Renal cortical epithelial cell (primary cell): ENCODE measurements at places on chromosomes 16 and 17.

- peak; percentile 2 for DNase-seq
These were observed 34.0 kb downstream of the DGKE start for GRCh38 chr17:56867948-56868376.

DNA sequence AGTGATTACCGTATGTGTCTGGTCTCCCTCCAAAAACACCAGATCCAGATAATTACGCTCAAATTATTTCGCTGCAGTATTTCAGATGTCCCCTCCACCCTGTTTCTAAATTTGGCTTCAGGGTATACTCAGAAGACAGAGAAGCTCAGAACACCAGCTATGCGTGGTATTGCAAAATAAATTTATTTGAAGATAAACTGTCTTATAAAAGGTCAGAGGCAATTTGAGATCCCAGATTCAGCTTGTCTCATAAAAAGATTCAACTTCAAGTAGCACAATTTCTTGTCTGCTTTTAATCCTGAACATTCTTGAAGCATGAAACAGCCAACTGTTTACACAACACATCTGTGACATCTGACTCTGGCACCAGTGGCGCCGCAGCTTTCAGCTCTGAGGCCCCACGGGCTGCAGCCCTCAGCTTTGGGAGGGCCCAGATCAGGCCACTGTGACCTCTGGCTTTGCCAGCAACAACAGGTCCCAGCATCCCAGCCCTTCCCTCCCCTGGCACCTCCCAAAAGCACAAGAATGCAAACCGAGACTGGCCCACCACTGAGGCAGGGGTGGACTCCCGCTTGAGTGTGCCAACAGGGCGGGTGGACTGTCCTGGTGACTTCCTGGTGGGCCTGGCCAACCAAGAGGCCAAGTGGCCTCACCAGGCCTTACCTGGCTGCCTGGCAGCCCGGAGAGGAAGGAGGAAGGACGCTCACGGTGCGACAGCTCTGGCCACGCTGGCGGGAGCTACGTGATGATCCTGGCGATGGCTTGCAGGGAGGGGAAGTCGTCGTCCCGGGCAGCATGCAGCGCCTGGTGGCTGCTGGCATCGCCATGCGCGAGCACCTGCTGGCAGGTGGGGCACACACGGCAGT is 8.0 kb downstream of the SYNGR3 start:
- DNase-seq: no peak

- DNase-seq: no peak
These were observed 127.2 kb downstream of the IRX5 start for GRCh38 chr16:55057866-55058265.

DNA sequence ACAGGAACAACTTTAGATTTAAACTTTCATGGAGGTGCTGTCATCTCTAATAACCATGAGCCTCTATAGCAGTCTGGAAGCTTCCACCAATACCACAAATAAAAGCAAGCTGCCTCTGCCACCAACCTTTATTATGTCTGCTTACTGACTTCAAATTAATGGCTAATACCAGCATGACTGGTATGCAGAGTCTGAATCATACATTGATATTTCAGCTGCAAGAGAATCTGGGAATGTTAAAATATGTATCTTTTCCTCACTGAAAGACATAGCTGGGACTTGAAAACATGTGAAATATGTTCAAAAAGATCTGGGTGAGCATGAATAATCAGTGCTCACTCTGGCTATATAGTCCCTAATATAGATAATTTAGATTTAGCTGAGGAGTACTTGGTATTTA is 488.6 kb downstream of the CDH8 start:
- no peak for DNase-seq

- no peak for DNase-seq
These were observed 263.3 kb upstream of the CDH5 start for GRCh38 chr16:66103211-66103610.

GRCh38 chr17:73390851-73391250 is 79.0 kb upstream of the CDC42EP4 start:
- no peak for DNase-seq

- DNase-seq: no peak
These were observed 29.9 kb upstream of the PRM1 start for GRCh38 chr16:11310997-11311561.

DNA sequence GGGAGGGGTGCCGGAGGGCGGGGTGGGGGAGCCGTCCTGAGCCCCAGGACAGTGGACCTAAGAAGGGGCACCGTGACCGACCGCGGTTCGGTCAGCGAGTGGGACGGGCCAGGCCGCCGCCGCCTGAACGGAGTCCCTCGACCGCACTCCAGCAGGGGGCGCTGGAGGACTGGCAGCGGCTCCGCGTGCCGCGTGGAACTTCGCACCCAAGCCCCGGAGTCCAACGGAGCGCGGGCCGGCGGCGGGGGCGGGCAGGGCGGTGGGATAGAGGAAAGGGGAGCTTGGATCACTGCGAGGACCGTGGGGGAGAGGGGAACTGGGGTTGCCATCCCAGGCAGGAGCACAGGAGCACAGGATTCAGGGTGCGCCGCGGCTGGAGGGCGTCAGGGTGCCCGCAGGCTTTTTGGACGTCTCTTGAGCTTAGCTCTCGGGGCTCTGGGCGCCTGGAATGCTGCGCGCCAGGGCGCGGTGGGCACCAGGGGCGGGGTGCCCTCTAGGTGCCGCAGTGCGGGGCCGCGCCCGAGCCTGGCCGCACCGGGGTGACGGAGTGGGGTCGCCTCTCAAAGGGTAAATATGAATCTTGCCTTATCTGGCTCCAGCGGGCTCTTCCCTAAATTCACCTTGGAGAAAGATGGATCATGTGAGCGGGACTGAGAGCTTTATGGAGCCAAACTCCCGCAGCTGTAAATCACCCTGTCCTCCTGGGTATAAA is 379 bp upstream of the OTOP2 start:
- no peak for DNase-seq

DNA sequence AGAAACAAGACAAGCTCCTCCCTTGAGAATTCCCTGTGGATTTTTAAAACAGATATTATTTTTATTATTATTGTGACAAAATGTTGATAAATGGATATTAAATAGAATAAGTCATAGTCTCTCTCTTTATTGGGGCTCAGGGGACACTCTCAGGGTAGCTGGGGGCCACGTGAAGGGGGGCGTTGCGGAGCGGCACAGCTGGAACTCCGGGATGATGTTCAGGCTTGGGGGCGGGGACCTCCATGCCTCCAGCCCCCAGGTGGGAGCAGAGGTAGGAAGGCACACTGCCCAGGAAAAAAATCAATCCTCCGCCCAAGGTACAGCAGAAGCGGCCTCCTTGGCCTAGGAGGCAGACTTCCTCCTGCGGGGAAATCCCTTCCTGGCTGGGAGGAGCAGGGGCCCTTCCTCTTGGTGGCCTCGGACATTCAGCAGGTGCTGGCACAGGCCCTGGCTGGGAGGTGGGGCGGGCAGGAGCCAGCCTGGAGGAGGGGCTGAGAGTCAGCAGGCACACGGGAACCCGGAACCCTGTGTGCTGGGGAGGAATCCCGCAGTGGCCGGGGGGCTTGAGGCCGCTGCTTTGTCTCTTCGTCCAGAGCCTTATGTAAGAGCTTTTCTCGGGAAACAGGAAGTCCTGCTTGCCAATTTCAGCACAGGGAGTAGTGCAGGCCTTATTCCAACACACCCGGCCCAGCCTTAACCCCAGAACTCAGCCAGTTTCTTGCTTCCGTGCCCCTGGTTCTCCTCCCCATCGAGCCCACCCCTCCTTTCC is 591 bp upstream of the TNFSF13 start:
- peak; percentile 82 for DNase-seq

GRCh38 chr16:19817122-19817521 is 67.5 kb downstream of the GPRC5B start:
- peak; percentile 72 for DNase-seq

DNA sequence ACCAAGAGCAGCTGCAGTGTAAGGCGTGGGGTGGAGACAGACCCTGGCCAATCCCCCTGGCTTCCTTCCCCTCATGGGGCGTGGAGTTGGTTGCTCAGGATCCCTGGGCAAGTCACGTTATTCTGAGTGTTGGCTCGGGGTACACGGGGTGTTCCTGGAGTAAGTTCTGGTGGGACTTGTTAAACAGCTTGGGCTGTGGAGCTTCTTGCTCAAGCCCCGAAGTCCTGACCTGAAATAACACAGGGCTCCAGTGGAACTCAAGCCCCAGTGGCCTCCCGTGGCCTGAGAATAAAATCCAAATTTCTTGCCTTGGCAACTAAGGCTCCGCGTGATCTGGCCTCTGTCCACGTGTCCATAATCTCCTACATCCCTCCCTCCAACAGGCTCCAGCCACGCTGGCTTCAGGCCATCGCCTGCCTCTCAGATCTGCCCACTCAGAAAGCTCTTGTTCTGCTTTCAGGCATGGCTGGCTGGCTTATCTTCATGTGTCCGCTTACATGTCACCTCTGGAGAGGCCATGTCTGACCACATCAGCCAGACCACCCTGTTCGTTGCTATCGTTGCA is 49.3 kb upstream of the BCO1 start:
- DNase-seq: no peak
